ENCODE measurements at places on chromosomes 5 and 9.
A peak's percentile ranks its signal among the peaks of the same experiment; 100 is the strongest.

DNA sequence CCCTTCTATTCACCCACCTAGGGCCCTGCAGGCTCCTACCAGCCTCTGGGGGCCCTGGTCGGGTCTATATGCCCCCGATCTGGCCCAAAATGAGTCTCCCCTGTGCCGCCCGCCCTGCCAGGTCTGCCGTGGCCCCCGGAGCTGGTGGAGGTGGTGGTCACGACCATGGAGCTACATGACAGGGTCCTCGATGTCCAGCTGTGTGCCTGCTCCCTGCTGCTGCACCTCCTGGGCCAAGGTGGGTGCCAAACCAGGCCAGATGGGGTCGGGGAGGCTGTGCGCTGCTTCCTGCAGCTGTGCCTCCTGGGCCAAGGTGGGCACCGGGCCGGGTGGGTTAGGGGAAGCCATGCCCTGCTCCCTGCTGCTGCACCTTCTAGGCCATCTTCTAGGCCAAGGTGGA is 17.5 kb downstream of the REXO4 start:
- no peak for DNase-seq

GRCh38 chr5:144108131-144108530 is 62.3 kb downstream of the YIPF5 start:
- no peak for DNase-seq

- DNase-seq = no peak
Observed at GRCh38 chr5:152358861-152359568, 46.1 kb downstream of the NMUR2 start.

GRCh38 chr5:150438873-150439546 is 10.5 kb downstream of the RPS14 start:
- no peak for DNase-seq

GRCh38 chr9:93308158-93308602 is 124.2 kb downstream of the WNK2 start:
- DNase-seq = no peak

GRCh38 chr9:134318941-134319305 is 7.3 kb upstream of the RXRA start:
- no peak for DNase-seq

- DNase-seq = no peak
Observed at GRCh38 chr9:107277801-107278200, 5.3 kb upstream of the RAD23B start.

- DNase-seq = peak; percentile 61
Observed at GRCh38 chr9:95494022-95494415, 22.8 kb downstream of the PTCH1 start.

GRCh38 chr9:25964239-25964638 is 286.0 kb upstream of the TUSC1 start:
- DNase-seq = no peak

- peak; percentile 75 for DNase-seq
Observed at GRCh38 chr5:55364537-55365055, 56.8 kb downstream of the MTREX start.

DNA sequence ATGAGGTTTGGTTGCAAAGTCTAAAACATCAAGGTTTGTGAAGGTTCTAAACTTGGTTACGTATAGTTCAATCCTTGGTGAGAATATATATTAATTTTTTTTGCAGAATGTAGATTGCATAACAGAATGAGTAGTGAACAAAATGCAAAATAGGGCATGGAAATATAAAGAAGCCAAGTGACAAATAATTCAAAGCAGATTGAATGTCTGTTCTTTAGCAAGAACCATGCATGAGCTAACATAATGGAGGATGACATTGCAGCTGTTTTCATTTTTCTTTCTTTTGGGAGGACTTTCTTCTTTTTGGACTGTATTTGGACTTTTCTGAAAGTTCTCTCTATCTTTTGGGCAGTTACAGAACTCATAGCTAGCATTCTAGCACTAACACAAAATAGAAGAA is 194.8 kb upstream of the MRPS30 start:
- no peak for DNase-seq

GRCh38 chr9:121217609-121218292 is 16.1 kb upstream of the RAB14 start:
- DNase-seq = peak; percentile 68

DNA sequence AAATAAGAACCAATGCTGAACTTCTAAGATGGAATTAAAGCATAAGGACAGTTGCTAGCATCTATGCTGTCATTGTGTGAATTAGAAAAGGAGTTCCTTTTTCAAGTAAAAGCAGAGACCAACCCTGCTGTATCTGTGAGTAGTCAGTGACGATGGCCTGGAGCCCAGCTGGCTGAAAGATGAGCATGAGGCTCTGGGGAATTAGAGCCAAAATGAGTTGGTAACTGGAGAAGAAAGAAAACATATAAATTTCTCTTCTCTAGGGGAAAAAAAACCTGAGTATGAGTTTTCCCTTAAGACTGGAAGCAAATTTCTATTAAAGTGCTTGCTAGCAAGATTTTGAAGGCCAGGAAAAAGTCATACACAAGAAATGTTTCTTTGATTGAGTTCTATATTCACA is 1.6 kb upstream of the SPZ1 start:
- DNase-seq = no peak

Measured in GM06990 (cell line).